Activated T-cell treated with anti-CD3 and anti-CD28 coated beads, Interleukin-2, amount 50 U/mL, for 72 hours (primary cell): ENCODE measurements at places on chromosomes 6 and 20. TPM values are rescaled to one million over a fixed set of nuclear protein-coding genes. Genes with fewer than 3 reads are reported as not detected.

GRCh38 chr6:148827416-148828045 is 80.7 kb downstream of the UST start:
- H3K27me3 ChIP-seq: peaks cover 9% of the 10 kb centered on the region
- H3K4me1 ChIP-seq: peaks cover 22% of the 10 kb centered on the region
- no peak overlapping the region for H3K4me3 ChIP-seq
- H3K36me3 ChIP-seq: no peaks in the 10 kb centered on the region

DNA sequence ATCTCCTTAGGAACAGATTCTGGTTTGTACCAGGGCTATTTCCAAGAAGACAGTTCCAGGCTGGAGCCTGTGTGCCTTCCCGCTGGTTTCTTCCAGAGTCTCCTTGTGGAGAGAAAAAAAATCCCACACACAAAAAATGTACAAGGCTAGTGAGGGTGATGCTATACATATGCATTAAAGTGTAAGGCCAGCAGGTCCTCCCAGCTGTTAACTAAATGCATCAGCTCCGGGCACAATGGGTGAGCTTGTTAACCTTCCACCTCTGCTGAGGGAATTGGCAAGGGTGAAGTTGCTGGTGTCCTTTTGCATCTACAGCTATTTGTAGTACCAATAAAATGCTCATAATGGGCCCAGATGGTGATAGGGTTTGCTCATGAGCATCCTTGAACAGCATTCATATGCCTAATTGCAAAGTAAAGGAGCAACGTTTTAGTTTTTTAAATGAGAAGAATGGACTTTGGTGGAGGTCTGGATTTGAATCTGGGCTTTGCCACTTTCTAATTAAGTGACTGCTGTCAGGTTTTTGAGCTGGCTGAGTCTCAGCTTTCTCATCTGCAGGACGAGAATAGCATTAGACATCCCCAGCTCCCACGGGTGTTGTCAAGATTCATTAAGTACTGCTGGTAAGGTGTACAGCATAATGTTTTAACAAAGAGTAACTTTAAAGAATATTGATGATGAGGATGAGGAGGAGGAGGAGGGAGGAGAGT is 361.8 kb downstream of the QKI start:
- no peaks in the 10 kb centered on the region for H3K36me3 ChIP-seq
- H3K27me3 ChIP-seq: peaks cover 8% of the 10 kb centered on the region
- H3K4me1 ChIP-seq: no peaks in the 10 kb centered on the region
- DNase-seq: no peak
- H3K27ac ChIP-seq: no peak overlapping the region
- H3K4me3 ChIP-seq: no peak overlapping the region

DNA sequence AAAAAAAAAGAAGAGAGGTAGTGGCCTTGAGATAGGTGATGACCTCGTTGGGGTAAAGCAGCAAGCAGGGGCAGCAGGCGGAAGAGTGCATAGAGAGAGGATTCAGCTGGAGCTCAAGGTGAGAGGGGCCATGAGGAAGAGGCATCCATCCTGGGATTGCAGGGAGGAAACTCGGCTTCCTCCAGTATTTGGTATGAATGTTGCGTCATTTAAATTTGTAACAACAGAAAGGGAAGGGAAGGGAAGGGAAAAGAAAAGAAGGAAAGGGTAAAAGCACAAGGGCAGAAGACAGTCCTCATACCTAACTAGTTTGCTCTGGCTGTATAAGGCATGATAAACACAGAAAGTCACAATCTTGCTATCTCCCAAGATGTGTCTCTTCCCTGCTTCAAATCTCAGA is 39.9 kb upstream of the MYB start:
- peaks cover 68% of the 10 kb centered on the region for H3K4me1 ChIP-seq
- no peaks in the 10 kb centered on the region for H3K36me3 ChIP-seq
- DNase-seq: no peak
- no peak overlapping the region for H3K27ac ChIP-seq
- H3K27me3 ChIP-seq: no peaks in the 10 kb centered on the region

DNA sequence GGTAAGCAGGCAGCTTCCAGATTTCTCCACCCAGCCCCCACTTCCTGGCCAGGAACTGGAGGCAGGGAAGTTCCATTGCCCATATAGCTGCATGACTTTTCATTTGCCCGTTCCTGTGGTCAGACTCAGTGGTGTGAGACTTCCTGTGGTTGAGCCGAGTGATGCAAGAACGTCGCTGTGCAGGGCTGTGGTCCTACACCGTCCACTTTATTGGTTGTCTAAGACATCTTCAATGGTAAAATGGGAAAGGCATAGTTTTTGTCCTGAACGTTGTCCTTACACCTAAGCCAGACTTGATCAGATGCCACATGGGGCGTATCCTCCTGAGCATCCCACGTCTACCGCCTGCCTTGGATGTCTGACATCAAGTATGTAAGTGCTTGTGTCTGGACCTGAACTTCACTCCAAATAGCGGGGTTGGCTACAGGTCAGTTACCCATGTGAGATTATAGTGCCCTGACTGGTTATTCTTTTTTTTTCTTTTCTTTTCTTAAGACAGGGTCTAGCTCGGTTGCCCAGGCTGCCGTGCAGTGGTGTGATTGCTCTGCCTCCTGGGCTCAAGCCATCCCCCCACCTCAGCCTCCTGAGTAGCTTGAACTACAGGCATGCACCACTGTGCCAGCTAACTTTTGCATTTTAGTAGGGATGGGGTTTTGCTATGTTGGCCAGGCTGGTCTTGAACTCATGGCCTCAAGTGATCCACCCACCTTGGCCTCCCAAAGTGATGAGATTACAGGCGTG is 25.9 kb upstream of the GTSF1L start:
- H3K27ac ChIP-seq: peak overlapping the region; percentile 89
- peaks cover 73% of the 10 kb centered on the region for H3K4me1 ChIP-seq
- H3K27me3 ChIP-seq: peaks cover 18% of the 10 kb centered on the region

DNA sequence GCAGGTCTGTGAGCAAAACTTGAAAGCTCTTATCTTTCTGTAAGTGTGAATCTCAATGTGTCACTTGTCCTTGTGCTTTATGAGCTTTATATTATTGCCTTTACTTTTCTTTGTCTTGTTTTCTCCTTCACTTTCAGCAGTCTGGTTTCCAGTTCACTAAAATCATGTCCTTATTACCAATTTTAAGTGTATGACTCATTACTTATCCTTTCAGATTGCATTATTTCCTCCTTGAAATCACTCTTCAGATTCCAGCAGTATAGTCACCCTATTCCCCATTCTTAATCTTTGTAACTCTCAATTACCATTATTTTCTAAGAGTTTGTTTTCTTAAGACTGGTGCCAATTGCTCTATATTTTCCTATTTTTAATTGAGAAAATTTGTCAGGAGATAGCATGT is 117.4 kb upstream of the GRIK2 start:
- no peak for DNase-seq
- no peaks in the 10 kb centered on the region for H3K36me3 ChIP-seq
- no peaks in the 10 kb centered on the region for H3K27me3 ChIP-seq
- no peaks in the 10 kb centered on the region for H3K4me1 ChIP-seq
- H3K4me3 ChIP-seq: no peak overlapping the region
- H3K27ac ChIP-seq: no peak overlapping the region

- H3K4me1 ChIP-seq: peaks cover 36% of the 10 kb centered on the region
- DNase-seq: no peak
- no peaks in the 10 kb centered on the region for H3K27me3 ChIP-seq
- peaks cover 5% of the 10 kb centered on the region for H3K36me3 ChIP-seq
Observed at GRCh38 chr6:118859517-118860064, 34.4 kb upstream of the ASF1A start.

CBLN4 gene
- total RNA-seq: not detected

GRCh38 chr6:7108964-7109836 is 1.4 kb downstream of the RREB1 start:
- DNase-seq: peak; percentile 49
- no peaks in the 10 kb centered on the region for H3K27me3 ChIP-seq
- H3K36me3 ChIP-seq: peaks cover 4% of the 10 kb centered on the region
- H3K4me1 ChIP-seq: peaks cover 59% of the 10 kb centered on the region

DNA sequence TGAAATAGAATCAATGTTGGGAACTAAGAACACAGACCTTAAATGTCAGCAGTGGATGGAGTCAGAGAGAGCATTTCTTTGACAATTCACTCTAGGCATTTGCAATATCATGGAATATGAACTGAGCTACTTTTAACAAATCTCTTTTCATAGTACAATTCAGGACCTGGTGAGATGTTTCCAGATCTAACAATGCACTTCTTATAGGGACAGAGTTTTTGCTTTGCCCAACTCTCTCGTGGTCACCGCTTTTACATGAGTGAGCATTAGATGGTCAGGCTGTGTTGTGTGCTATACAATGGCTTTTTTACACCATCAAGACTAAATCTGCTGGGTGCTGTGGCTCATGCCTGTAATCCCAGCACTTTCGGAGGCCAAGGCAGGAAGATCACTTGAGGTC is 233.6 kb downstream of the ATXN1 start:
- no peak overlapping the region for H3K4me3 ChIP-seq
- H3K36me3 ChIP-seq: peaks cover 4% of the 10 kb centered on the region
- H3K27ac ChIP-seq: no peak overlapping the region
- H3K27me3 ChIP-seq: no peaks in the 10 kb centered on the region

RIN2 gene
- total RNA-seq: not detected

GRCh38 chr6:117544716-117545115 is 57.6 kb downstream of the GOPC start:
- no peak overlapping the region for H3K27ac ChIP-seq
- H3K4me3 ChIP-seq: no peak overlapping the region
- DNase-seq: no peak
- peaks cover 35% of the 10 kb centered on the region for H3K4me1 ChIP-seq
- peaks cover 3% of the 10 kb centered on the region for H3K36me3 ChIP-seq

DNA sequence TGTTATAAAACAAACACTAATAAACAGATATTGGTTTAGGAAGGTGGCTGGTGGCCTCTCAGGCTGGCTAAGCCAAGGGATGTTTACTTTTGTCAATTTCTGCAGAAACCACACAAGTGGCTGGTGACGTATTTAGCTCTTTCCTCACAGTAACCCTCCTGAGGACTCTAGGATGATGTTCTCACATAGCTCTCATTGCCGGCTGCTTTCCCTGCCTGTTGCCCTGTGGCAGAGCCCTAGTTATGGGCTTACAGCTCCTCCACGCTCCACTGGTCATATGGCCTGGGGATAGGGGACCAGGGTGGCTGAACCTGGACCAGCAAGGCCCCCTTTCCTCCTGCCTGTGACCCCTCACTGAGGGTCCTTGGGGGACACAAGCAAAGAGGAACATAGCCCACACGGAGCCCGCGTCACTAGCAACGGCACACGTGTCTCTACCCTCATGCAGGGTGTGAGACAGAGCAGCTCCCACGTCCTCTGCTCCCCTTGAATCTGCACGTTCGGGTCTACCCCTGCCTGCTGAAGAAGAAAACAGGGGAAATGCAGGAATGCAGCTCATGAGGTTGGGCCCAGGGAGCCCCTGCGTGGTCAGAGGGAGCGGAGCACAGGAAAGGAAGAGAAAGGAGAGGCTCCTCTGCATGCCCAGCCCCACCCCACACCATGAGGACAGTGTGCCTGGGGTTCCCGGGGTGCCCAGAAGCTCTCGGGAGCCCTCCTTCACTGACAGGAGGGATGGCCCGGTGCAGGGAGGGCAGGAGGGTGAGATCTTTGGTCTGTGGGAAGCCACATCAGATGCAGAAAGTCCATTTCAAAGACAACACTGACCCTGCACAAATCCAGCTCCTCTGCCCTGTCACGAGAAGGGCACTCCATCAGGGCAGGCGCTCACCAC is 13.9 kb downstream of the RAMACL start:
- no peak overlapping the region for H3K27ac ChIP-seq
- H3K27me3 ChIP-seq: no peaks in the 10 kb centered on the region
- H3K4me1 ChIP-seq: no peaks in the 10 kb centered on the region
- no peak overlapping the region for H3K4me3 ChIP-seq
- H3K36me3 ChIP-seq: peaks cover 5% of the 10 kb centered on the region

FAM162B gene
- total RNA-seq: not detected

UST gene
- 3.7 TPM for total RNA-seq

- H3K27ac ChIP-seq: no peak overlapping the region
- DNase-seq: no peak
- H3K27me3 ChIP-seq: no peaks in the 10 kb centered on the region
- peaks cover 6% of the 10 kb centered on the region for H3K4me1 ChIP-seq
- H3K4me3 ChIP-seq: no peak overlapping the region
Observed at GRCh38 chr6:155271145-155271544, 7.3 kb downstream of the CLDN20 start.

MAP7 gene
- 1.4 TPM for total RNA-seq

GRCh38 chr20:39452583-39453340 is 490.6 kb downstream of the DHX35 start:
- DNase-seq: no peak
- no peak overlapping the region for H3K27ac ChIP-seq
- H3K36me3 ChIP-seq: no peaks in the 10 kb centered on the region

- H3K36me3 ChIP-seq: peaks cover 9% of the 10 kb centered on the region
- H3K4me3 ChIP-seq: no peak overlapping the region
- H3K4me1 ChIP-seq: no peaks in the 10 kb centered on the region
- no peak overlapping the region for H3K27ac ChIP-seq
Observed at GRCh38 chr6:83138758-83139157, 54.3 kb downstream of the PGM3 start.

CDH4 gene
- 0.17 TPM for total RNA-seq

DNA sequence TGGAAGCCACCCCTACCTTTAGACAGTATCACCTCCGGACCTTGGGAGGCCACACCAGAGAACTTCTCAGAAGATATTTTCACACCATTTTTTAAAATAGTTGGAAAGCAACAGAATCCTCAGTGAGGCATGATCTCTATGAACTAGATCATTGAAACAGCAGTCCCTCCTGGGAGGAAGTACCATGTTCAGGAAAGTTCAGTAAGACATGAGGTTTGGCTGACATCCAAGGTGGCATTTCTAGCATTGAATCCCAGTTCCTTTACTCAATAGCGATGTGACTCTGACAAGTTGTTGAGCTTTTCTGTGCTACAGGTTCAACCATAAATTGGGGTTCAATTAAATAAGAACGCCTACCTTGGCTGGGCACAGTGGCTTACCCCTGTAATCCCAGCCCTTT is 169.0 kb downstream of the TBC1D7 start:
- H3K36me3 ChIP-seq: no peaks in the 10 kb centered on the region
- H3K4me3 ChIP-seq: no peak overlapping the region
- DNase-seq: no peak
- H3K27me3 ChIP-seq: peaks cover 21% of the 10 kb centered on the region

- no peak for DNase-seq
- H3K4me1 ChIP-seq: peaks cover 9% of the 10 kb centered on the region
- no peak overlapping the region for H3K4me3 ChIP-seq
- no peaks in the 10 kb centered on the region for H3K36me3 ChIP-seq
Observed at GRCh38 chr6:14035874-14036273, 81.7 kb upstream of the CD83 start.

WFDC2 gene
- total RNA-seq: 1.8 TPM

- H3K27me3 ChIP-seq: peaks cover 7% of the 10 kb centered on the region
- no peaks in the 10 kb centered on the region for H3K36me3 ChIP-seq
- no peak for DNase-seq
- H3K27ac ChIP-seq: no peak overlapping the region
Observed at GRCh38 chr20:17808782-17809181, 109.0 kb downstream of the BANF2 start.

GRCh38 chr6:84274856-84275255 is 47.4 kb upstream of the CEP162 start:
- H3K36me3 ChIP-seq: no peaks in the 10 kb centered on the region
- no peaks in the 10 kb centered on the region for H3K4me1 ChIP-seq

GRCh38 chr6:142884214-142885035 is 60.6 kb downstream of the HIVEP2 start:
- peaks cover 99% of the 10 kb centered on the region for H3K4me1 ChIP-seq
- no peaks in the 10 kb centered on the region for H3K27me3 ChIP-seq
- no peak for DNase-seq

TMX4 gene
- 36.9 TPM for total RNA-seq

RNF39 gene
- not detected for total RNA-seq

- no peaks in the 10 kb centered on the region for H3K4me1 ChIP-seq
- no peaks in the 10 kb centered on the region for H3K27me3 ChIP-seq
- no peak overlapping the region for H3K27ac ChIP-seq
Observed at GRCh38 chr6:21064756-21065340, 528.7 kb upstream of the SOX4 start.

SLPI gene
- not detected for total RNA-seq

GRCh38 chr6:122818866-122819265 is 29.8 kb downstream of the SMPDL3A start:
- DNase-seq: no peak
- no peak overlapping the region for H3K4me3 ChIP-seq
- no peaks in the 10 kb centered on the region for H3K27me3 ChIP-seq
- H3K4me1 ChIP-seq: no peaks in the 10 kb centered on the region
- no peak overlapping the region for H3K27ac ChIP-seq
- H3K36me3 ChIP-seq: no peaks in the 10 kb centered on the region
